Right kidney (tissue), 9 donors: ENCODE measurements at places on chromosomes 2 and 18.

- no peak for DNase-seq
Measured at GRCh38 chr2:28746429-28747111, 5.1 kb upstream of the PPP1CB start.

- DNase-seq: no peak
Measured at GRCh38 chr2:173126819-173127218, 51.2 kb downstream of the MAP3K20 start.

DNA sequence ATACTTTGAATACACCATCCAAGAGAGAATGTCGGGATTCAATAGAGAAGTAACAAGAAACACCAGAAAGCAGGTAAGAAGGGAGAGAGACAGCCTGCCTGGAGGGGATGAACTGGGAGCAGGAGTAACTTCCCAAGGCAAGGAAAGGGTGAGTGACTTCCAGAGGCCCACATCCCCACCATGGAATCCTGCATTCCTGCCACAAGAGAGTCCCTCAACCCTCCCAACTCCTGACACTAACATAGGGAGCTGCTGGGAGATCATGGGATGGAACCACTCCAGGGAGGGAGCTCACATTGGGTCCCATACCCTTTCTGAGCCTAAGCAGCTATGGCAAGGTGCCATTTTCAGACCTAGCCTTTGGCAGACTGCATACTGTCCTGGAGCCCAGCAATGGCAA is 5.5 kb upstream of the TMEM163 start:
- no peak for DNase-seq

DNA sequence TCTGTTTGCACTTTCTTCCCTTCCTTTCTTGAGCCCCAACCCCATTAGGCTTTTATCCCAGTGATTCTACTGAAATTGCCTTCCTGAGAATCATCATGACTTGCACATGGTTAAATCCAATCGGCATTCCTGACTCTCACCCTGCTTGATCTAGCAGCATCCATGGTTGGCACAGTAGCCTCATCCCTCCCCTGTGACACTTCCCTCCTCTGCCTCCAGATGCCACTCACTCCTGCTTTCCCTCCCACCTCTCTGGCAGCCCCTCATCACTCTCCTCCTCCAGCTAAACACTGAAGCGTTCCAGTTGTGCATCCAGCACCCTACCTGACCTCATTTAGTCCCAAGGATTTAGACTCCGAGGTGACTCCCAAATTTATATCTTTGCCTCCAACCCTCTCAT is 114.7 kb downstream of the GALNT14 start:
- no peak for DNase-seq

GRCh38 chr18:9608298-9608697 is 6.1 kb downstream of the PPP4R1 start:
- DNase-seq: no peak
